ENCODE measurements at places on chromosomes 6 and 20.

DNA sequence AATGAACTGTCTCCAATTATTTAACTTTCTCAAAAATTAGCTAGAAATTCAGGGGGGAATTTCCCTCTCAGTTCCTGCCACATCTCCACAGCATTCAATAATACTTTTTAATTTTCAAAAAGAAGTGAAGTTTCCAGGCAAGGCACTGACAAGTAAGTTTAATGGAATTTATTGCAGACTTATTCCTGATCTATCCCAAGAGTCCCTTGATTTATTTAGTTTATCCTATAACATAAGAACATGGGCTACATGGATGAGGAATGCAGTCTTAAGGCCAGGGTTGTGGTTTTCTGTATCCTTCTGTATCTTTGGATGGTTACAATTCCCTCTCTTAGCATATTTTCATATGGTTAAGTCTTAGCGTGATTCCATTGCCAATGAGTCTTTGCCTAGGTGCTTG is 126.5 kb downstream of the TSHZ2 start:
- DNase-seq = no peak

- no peak for DNase-seq
Observed at GRCh38 chr6:159017757-159018559, 18.0 kb upstream of the RSPH3 start.

- no peak for DNase-seq
Observed at GRCh38 chr6:64890609-64891008, 816.4 kb downstream of the EYS start.

DNA sequence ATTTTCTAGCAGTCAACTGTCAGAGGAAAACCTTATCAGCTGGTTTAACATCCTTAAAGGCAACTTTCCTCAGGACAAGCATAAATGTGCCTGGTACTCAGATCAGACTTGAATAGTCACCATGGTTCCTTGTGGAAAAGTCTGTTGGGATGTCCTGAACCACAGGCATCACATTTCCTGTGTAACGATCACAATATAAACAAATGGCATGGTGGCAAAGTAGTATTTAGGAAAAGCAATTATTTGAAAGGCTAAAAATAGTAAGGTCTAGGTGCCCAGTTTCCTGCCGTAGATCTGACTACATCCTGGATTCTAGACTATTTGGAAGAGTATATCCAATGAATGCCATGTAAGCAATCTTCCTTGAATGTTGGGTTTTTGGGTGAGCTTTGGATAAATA is 271.9 kb upstream of the AGPAT4 start:
- no peak for DNase-seq

DNA sequence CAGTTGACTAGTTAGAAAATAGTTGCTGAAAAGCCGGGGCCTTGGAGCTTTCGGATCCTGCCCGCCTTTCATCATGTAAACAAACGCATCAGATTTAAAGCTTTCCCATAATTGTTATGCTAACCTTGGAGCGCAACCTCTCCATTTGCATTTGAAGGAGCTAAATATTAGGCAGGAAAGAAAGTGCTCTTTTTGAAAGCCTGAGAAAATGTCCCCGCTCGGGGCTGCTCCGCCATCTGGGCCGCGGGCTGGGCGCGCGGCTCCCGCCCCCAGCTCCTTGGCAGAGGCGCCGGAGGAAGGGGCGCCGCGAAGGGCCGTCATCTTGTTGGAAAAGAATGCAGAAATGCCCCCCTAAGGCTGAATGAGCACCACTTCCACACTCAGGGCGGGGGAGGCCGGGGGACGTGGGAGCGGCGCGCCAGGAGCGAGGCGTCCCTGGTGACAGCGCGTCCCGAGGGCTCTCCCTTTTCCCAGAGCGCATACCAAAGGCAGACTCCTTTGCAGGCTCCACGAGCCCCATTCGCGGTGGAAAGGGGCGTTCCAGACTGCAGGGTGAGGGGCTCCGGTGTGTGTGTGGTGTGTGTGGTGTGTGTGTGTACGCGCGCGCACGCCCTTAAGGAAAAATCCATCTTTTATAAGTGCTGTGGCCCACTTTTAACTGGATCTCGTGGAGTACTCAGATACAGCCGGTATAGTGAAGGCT is 145.6 kb upstream of the ID4 start:
- DNase-seq = no peak

DNA sequence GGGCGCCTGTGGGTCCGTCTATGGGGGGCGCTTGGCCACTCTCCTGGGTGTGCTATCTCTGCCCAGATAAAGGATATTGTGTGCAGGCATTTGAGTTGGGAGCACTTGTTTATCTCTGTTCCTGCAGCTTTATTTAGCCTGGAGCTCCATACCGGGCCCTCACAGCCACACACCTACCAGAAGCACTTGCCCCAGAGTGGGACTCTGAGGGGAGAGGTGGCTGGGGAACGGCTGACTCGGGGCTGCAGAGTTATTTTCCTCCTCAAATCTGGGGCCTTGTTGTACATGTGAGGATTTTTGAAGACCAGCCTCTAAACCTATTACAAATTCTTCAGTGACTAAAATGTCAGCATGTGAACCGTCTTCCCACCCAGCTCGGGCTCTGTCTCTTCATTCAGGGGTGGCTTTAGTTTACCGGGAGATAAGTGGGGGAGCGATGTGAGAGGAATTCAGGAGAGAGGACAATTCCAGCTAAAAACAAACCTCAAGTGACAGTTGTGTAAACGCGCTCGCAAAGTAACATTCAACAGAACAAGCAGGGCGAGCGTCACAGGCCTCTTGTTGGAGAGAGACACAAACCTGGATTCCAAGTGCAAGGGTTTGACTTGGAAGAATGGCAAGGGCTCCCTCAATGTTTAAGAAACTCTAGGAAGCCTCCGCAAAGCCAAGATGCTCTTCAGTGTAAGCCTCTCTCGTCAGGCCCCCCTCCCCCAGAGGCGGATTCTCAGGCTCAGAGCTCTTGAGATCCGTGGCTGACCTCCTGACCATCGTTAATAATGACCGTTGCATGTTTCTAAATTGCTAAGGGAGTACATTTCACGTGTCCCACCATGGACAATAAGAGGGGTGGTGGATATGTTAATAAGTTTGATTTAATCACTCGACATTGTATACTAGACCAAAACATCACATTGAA is 548.9 kb downstream of the QKI start:
- DNase-seq = no peak

- no peak for DNase-seq
Observed at GRCh38 chr20:9490631-9491030, 23.8 kb upstream of the LAMP5 start.

DNA sequence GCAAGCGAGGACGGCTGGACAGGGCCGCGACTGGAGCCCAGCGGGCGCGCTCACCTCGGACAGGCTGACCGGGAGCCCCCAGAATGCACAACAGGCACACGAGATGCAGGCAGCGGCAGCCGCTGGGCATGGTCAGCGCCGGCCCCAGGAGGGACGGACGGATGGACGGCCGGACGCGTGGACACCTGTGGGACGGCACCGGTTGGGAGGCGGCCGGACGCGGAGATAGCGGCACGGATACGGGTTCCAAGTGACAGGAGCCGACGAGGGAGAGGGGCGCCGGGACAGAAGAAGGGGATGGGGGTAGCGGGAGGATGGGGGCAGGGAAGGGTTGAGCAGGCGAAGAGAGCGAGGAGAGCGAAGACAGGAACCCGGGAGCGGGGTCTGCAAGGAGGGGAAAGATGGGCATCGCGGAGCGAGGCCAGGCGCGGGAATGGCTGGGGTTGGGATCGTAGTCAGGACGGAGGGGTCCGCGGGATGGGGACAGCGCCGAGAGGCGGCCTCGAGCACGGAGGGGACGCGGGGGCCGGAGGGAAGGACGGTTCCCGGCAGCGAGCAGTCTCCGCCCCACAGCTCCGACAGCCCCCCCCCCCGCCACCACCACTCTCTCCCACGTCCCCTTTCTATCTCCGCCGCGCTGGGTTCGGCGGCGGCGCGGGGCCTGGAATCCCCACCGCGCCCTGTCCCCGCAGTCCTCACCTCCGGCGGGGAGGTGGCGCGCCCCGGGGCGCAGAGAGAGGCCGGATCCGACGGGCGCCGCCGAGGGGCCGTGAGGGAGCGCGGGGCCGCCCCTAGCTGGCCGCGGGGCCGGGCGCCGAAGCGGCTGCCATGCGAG is 435 bp downstream of the DLK2 start:
- DNase-seq = peak; percentile 7

DNA sequence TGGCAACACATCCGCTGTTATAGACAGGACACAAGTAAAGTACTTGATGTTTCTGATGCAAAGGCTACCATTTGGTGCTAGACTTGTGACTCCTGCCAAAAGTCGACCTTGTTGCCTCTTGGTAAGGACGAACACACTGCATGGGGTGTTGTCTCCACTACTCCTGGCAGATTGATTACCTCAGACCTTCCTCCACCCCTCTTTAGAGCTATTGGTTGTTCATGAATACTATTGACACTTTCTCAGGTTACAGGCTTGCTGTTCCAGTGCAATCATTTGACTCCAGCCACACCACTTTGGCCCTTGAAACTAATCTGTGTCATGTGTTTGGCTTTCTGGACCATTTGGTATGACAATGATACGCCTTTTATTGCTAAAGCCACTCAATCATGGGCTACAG is 62.3 kb downstream of the TRMT11 start:
- no peak for DNase-seq

- DNase-seq = no peak
Observed at GRCh38 chr6:167937948-167938911, 59.2 kb upstream of the KIF25 start.

- no peak for DNase-seq
Observed at GRCh38 chr6:9248133-9248532, 812.8 kb upstream of the SLC35B3 start.

GRCh38 chr6:30779850-30780641 is 35.7 kb upstream of the IER3 start:
- no peak for DNase-seq

GRCh38 chr6:129565811-129566210 is 144.2 kb downstream of the ARHGAP18 start:
- DNase-seq = no peak

DNA sequence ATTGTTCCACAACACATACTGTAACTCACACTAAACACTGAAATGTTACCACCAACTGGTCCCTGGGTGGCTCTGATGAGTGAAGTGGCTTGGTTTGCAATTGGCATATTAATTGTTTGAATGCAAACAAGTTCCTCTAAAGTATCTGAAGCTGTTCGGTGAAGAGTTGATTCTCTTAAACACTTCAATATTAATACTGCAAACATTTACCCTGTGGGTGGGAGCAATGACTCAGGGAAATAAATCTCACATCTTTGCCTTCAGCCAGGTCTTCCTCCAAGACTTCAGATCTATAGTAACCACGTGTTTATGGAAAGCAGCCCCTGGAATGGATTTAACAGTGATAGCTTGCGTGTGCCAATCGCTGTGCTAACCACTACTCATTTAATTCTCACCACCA is 176.0 kb downstream of the MAFB start:
- DNase-seq = no peak

DNA sequence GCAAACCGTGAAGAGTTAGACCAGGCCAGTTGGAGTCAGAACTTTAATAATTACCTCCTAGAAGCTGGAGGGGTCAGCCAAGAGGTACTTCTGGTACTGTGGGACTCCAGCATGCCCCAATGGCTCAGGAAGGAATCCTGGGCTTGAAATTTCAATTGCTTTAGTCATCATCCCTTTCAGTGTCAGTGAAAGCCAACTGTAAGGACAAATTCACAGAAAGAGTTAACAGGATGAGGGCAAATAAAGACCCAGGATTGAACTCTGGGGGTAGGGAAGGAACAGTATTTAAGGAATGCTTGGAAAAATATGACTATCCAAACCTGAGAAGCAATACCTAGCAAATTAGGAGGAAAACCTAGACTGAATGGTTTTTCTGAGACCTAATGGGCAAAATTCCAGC is 735.1 kb upstream of the MARCKS start:
- DNase-seq = no peak

GRCh38 chr20:56195946-56196345 is 52.6 kb upstream of the MC3R start:
- DNase-seq = no peak

GRCh38 chr6:35824552-35825192 is 19.5 kb downstream of the LHFPL5 start:
- DNase-seq = no peak

DNA sequence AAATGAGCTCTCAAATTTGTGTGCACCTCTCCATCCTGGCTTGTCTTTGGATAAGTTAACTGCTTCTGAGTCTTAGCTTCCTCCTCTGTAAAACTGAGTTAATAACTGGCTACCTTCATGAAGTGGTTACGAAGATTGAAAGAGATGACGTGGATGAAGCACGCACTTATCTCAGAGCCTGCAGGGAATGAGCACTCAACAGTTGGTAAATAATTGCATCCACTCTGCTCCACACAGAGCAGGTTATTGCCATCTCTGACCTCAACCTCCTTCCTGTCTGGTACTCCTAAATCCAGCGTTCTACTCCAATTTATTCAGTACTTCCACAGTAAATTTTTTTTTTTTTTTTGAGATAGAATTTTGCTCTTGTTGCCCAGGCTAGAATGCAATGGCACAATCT is 6.9 kb downstream of the AURKA start:
- DNase-seq = no peak

- DNase-seq = no peak
Observed at GRCh38 chr6:112522587-112522986, 175.5 kb downstream of the RFPL4B start.

Data from NCI-H2081 (cell line).